ENCODE measurements at places on chromosomes 4 and X. TPM values are rescaled to one million over a fixed set of nuclear protein-coding genes. Genes with fewer than 3 reads are reported as not detected.

DNA sequence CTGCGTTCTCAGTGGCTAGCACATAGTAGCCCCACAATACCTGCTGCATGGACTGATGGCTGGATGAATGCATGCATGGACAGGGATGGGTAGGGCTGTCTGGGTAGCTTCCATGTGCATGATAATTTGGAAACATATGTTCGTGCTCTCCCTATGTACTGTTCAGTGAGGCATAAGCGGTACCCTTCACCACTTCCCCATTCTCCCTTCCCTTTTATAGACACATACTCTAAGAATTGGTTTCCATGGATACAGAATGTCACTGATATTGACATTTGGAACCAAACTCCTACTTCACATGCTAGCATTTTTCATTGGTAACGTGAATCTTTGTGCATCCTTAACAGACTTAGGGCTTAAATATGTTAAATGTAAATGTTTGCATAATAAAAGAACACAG lies 20.4 kb downstream of the USP46 start:
- DNase-seq = no peak

DNA sequence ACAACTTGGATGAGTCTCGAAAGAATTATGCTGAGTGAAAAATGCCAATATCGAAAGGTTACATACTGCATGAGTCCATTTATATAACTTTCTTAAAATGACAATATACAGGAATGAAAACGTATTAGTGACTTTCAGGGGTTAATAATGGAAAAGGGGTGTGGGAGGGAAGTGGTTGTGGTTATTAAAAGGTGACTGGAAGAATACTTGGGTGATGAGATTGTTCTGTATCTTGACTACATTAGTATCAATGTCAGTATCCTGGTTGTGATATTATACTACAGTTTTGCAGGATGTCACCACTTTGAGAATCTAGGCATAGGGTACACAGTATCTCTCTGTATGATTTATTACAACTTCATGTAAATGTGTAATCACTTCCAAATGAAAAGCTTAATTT lies 204.5 kb downstream of the DTHD1 start:
- DNase-seq = no peak

DNA sequence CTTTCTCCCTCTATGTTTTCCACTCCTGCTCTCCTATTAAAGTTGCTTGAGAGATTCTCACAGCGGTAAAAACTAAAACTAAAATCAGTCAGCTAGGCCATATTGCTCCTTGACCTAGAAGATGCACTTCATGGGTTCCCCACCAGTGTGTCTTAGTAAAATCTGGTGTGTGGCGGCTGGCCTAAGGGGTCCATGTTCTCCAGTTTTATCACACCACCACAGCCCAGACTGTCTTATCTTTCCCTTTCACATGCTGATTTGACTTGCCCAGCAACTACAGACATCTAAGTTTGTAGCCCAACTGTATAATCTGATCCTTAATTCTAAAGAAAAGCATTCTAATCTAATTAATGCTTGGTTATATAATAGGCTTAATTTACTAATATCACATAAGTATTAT lies 68.0 kb downstream of the ATP8A1 start:
- DNase-seq = no peak

GRCh38 chrX:13469963-13470684 lies 99.3 kb upstream of the EGFL6 start:
- peak; percentile 62 for DNase-seq

DNA sequence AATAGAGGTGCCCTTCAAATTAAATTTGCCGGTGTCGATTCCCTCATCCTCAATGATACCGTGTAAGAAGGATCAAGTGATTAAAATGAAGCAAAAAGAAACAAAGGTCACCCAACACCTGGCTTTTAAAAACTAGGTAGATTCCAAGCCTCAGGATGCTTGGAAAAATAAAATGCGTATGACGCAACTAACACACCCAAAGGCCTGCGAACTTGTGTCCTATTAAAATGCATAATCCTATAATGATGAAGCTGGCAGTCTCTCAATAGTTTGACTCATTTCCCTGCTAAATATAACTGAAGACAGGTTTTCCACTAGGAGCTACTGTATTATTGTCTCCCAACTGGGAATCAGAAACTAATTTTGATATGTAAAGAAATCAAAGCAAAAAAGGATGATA lies 263.2 kb downstream of the DHX15 start:
- peak; percentile 93 for DNase-seq

- peak; percentile 62 for DNase-seq
These were observed 825.6 kb downstream of the PCDH7 start for GRCh38 chr4:31545755-31546154.

Gene MAGEC3
- not detected for total RNA-seq

- no peak for DNase-seq
These were observed 38.3 kb upstream of the MAPK10 start for GRCh38 chr4:86398187-86398586.

- DNase-seq = no peak
These were observed 49.8 kb upstream of the CAMK2D start for GRCh38 chr4:113811359-113811758.

Gene F8A2
- total RNA-seq = not detected

- DNase-seq = no peak
These were observed 203.4 kb downstream of the MAML3 start for GRCh38 chr4:139950568-139950967.

GRCh38 chr4:33737726-33738125 lies 2506.6 kb downstream of the ARAP2 start:
- DNase-seq = no peak

GRCh38 chr4:78864405-78865024 lies 74.7 kb downstream of the PAQR3 start:
- peak; percentile 26 for DNase-seq

- no peak for DNase-seq
These were observed 810.5 kb upstream of the ADGRL3 start for GRCh38 chr4:60389633-60390032.

- no peak for DNase-seq
These were observed 1.4 kb downstream of the VEGFD start for GRCh38 chrX:15382813-15383212.

GRCh38 chr4:40150932-40151331 lies 45.9 kb upstream of the RHOH start:
- no peak for DNase-seq

GRCh38 chr4:26204911-26205370 lies 115.9 kb upstream of the RBPJ start:
- DNase-seq = no peak
